Stimulated activated CD8-positive, alpha-beta memory T cell treated with anti-CD3 and anti-CD28 coated beads, Interleukin-7, amount 100 ng/mL, for 1 hour (primary cell): ENCODE measurements at places on chromosomes 5 and 9.
A peak's percentile ranks its signal among the peaks of the same experiment; 100 is the strongest.

DNA sequence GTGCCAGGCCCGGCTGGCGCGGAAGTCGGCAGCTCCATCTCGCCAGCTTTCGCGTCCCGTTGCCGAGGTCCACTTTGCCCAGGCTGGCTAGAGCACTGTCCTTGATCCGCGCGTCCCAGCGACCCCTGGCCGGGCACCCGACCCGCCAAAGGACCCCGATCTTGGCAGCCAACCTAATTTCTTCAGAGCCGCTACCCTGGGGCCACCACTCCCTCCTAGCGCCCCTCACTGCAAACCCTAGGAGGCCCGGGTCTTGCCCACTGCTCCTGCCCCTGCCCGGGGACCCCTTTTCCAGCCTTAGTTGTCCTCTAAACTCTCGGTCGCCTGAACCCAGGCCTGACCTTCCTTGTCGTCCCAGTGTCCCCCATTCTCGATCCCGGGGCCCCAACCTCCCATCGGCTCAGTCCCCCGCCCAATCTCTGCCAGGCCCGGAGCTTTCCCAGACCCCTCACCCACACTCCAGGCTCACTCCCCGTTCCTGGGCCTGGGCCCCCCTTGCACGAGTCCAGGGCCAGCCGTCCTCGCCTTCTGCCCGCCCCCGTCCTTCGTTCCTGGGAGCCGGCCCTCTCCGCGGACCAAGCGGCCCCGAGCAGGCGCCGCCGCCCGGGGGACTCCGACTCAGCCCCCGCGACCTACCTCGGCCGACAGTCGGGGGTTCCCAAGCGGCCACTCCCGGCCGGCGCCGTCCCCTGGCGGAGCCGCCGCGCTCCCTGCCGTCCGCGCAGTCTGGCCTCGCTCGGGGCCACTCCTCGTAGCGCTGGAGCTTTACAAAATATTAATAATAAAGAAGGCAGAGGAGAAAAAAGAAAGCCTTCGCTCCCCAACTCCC lies 701 bp upstream of the LMX1B start:
- DNase-seq, result no peak

DNA sequence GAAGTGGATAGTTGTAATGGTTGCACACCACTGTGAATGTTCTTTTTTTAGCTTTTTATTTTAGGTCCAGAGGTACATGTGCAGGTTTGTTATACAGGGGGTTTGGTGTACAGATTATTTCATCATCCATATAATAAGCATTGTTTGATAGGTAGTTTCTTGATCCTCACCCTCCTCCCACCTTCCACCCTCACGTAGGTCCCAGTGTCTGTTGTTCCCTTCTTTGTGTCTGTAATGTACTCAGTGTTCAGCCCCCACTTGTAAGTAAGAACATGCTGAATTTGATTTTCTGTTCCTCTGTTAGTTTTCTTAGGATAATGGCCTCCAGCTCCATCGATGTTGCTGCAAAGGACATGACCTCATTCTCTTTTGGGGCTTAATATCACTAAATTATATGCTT lies 99.7 kb downstream of the HTR4 start:
- DNase-seq, result no peak

DNA sequence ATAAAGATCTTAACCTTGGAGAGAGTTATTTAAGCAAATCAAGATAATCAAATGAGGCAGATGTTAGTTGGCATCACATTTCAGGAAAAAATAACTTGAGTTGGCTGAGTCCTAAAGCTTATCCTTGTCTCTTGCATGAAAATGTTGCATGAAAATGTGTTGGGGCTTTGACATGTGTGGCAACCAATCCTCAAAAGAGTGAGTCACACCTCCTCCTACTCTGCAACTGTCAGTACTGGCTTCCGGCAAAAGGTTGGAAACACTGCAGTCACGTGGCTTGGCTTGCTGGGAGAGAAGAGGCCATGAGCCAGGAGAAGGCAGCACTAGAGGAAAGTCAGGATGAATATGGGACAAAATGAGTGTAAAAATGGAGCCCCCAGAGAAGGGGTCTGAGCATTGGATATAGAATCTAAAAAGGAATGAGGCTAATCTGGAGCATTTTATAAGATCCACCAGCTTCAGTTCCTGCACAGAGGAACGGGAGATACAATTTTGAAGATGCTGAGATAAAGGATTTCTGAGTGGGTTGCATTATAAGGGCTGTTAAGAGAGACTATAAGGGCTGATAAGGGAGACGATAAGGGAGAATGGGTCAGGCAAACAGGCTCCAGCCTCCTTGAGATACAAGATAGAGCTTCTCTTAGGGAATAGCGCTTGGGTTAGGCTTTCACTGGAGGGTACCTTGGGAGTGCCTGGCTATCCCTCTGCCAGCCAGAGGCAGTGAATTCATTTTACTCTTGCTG lies 43.1 kb downstream of the SPATA31D1 start:
- DNase-seq, result no peak

- DNase-seq, result no peak
Observed at GRCh38 chr5:92749943-92750342, 831.1 kb downstream of the NR2F1-AS1 start.

- no peak for DNase-seq
Observed at GRCh38 chr9:2559192-2560152, 62.1 kb upstream of the VLDLR start.

- no peak for DNase-seq
Observed at GRCh38 chr9:99366183-99366582, 144.1 kb downstream of the SEC61B start.

DNA sequence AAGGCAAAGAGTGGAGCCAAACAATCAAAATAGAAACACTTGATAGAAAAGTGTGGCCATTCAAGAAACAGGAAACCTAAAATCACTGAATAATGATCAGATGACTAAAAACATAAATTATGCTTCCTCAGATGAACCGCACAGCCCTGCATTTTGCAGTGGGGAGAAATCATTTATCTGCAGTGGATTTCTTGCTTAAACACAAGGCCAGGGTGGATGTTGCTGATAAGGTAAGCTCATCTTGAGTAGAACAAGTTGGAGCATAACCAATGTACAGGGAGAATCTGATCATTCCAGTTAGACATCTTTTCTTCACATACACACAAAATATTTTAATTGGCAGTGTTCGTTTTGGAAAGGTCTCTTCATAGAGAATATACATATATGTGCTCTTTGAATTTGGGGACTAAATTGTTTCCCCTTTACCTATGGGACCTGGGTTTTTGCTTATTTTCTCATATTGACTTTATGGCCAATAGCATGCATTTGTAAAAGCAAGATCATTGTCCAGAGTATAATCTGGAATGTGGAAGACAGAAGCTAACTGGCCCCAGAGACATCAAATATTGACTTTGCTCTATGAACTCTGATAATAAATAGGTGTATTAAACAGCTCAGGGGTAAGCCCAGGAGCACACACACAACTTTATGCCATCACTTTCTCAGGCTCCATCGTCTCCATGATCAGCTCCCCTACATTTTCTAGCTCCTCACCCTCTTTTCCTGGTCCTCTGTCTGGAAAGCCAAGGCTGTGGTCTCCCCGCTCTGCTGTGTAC lies 9.1 kb downstream of the ANKDD1B start:
- no peak for DNase-seq

- DNase-seq, result no peak
Observed at GRCh38 chr5:2757563-2758351, 6.3 kb upstream of the IRX2 start.

GRCh38 chr5:73232266-73233041 lies 59.5 kb downstream of the TMEM174 start:
- DNase-seq, result no peak

DNA sequence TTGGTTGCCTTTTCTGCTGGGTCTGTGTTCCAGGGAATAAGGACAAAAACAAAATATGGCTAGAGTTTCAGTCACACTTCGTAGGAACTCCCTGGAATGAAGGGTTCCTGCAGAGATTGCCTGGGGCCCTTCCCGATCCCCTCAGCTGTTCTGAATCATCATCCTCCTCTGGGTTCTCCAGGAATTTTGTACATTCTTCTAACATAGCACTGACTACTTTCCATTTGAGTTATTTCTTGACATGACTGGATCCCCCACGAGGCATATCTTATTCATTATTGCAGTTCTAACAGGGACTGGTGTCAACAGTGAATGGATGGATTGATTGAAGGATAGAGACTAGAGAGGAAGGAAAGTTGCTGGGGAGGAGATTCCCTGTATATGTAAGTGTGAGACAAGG lies 49.2 kb upstream of the TNC start:
- DNase-seq, result no peak

GRCh38 chr9:4079346-4079745 lies 220.5 kb downstream of the GLIS3 start:
- no peak for DNase-seq

GRCh38 chr5:179858241-179858585 lies 404 bp downstream of the MRNIP start:
- DNase-seq, result peak; percentile 19

DNA sequence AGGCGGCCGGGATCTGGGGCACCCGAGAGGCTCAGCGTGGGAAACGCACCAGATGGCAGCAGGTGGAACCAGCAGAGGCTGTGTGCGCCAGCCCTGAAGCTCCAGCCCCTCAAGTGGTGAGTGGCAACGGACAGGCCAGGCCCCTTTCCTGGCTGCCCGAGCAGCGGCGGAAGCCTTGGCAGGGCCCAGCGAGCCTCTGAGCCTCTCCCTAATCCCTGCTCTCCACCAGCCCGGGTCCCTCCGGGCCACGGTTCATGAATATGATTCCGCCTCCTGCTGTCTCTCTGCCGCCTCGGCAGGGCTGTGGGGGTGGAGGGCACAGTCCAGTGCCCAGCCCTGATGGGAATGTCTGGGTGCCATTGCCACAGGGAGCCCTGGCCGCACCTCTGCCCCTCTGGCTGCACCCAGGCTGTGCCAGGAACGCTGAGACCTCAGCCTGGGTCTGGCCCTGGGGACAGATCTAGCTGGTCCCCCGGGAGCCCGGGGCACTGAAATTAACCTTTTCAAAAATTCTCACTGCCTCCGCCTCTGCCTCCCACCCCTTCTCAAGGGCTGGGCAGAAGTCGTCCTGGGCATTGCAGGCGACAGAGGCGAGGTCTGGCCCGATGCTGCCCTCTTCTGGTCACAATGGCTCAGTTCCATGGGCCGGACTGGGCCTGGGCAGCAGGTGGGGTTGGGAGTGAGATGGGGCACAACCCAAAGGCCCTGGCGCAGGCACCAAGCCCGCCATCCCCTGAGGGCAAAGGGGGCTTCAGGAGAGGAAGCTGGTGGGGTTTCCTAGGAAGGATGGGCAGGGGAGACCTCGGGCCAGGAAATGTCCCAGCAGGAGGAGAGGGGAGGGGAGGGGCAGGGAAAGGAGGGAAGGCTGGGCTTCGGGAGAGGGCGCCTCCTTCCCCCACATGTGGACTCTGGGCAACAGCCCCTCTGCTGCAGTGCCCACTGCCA lies 20.3 kb downstream of the CCDC187 start:
- peak; percentile 51 for DNase-seq

- DNase-seq, result no peak
Observed at GRCh38 chr9:4353236-4353635, 53.4 kb upstream of the GLIS3 start.

- no peak for DNase-seq
Observed at GRCh38 chr9:134768709-134769351, 111.8 kb upstream of the FCN2 start.

DNA sequence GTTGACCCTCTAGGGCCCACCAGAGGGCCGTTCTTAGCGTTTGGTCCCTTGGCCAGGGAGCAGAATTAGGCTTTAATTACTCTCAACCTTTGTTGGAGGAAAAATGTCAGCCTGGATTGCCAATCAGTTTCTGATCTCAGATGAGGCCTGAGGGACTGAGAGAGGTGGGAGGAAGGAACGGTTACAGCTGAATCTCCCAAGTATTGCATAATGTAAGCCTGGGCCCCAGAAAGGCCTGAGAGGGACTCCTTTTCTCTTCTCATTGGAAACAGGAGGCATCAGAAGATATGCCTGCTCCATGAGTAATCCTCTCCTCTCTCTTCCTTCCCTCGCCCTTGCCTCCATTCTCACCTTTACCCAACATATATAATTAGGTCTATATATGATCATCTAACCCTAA lies 105.7 kb downstream of the INSYN2B start:
- no peak for DNase-seq

GRCh38 chr5:150142959-150143349 lies 12.7 kb downstream of the PDGFRB start:
- no peak for DNase-seq

GRCh38 chr5:67465537-67466207 lies 269.1 kb upstream of the CD180 start:
- DNase-seq, result no peak

- no peak for DNase-seq
Observed at GRCh38 chr5:87081511-87082372, 185.9 kb upstream of the RASA1 start.

- no peak for DNase-seq
Observed at GRCh38 chr9:95876595-95876994, 1.1 kb downstream of the ERCC6L2 start.

DNA sequence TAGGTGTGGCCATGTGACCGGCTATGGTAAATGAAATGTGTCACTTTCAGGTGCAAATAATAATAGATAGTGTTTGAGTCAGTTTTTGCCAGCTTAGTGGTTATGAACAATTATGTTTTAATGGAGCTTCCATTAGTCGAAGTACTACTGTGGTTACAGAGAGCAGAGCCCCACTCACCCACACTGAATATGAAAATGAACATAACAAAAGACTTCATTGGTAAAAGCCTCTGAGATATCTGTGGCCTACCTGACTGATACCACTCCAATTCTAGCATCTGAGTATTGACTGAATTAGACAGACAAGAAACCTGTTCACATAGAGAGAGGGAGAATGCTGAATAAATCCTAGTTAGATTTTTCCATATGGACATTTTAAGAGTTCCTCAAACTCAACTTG lies 405.6 kb downstream of the BRINP1 start:
- no peak for DNase-seq

- no peak for DNase-seq
Observed at GRCh38 chr5:5416733-5417132, 5.7 kb upstream of the ICE1 start.

DNA sequence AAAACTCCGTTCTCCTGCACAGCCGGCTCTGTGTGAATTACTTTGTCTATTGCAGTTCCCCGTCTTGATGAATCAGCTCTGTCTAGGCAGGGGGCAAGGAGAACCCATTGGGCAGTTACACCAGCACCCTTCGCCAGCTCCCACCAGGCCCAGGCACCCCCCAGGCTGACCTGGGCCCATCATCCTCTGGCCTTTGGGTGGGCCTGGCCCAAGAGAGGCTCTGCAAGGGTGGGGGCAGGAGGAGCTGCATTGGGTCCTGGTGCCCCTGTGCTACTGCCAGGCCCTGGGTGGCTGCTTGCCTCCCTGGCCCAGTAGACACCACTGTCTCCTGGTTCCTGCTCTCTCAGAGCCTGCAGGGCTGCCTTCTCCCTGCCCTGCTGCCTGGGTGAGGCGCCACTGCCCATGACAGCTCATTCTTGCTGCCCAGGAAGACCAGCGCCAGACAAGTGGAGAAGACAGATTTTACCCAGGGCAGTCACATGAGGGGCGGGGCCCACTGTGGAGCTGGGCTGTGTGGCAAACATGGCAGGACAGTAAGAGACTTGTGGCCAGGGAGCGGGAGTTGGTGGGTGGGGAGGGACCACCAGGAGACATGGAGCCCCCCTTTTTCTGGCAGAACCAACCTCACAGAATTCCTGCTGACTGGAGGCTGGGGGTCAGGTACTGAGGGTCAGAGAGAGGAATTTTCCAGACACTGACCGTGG lies 67.2 kb downstream of the MRPL36 start:
- no peak for DNase-seq

- no peak for DNase-seq
Observed at GRCh38 chr9:136820971-136821825, 13.4 kb downstream of the RABL6 start.
